ENCODE measurements at places on chromosomes 12 and 14. TPM values are rescaled to one million over a fixed set of nuclear protein-coding genes. Genes with fewer than 3 reads are reported as not detected.

Gene METAP2
- 87.9 TPM for total RNA-seq

Gene KIF21A
- 34.9 TPM for total RNA-seq

Gene PRB2
- not detected for total RNA-seq

Gene ABCC9
- total RNA-seq, result 121 TPM

Gene FOXG1
- total RNA-seq, result 0.10 TPM

Gene TPH2
- 0.10 TPM for total RNA-seq

DNA sequence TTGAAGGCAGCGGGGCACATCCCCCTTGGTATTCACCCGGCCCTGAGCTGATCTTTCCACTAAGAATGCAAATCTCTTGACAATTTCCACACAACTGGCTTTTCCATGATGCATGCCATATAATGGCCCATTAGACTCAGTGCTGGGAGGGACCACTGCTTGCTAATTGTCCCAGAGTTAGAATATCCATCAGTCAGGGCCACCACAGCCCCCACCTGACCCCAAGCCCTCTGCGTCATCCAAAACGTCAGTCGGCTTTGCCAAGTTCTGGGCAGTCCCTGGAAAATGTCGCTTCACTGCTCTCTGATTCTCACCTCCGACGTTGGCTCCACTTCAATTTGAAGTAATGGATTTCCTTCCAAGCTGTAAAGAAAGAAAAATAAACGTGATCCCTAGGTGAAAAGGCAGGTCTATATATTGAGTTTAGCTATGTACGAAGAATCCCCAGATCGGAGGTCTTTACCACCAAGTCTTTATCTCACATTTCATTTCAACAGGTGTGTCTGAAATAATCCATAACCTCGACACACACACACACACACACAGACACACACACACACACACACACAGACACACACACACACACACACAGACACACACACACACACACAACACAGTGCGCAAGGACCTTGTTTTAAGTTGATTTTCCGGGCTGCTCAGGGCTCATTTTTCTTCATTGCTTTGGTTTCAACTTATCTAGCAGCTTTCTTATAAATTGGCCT lies 165.5 kb upstream of the NOS1 start:
- DNase-seq, result no peak

GRCh38 chr12:71392521-71393145 lies 47.0 kb upstream of the LGR5 start:
- DNase-seq, result peak; percentile 75

DNA sequence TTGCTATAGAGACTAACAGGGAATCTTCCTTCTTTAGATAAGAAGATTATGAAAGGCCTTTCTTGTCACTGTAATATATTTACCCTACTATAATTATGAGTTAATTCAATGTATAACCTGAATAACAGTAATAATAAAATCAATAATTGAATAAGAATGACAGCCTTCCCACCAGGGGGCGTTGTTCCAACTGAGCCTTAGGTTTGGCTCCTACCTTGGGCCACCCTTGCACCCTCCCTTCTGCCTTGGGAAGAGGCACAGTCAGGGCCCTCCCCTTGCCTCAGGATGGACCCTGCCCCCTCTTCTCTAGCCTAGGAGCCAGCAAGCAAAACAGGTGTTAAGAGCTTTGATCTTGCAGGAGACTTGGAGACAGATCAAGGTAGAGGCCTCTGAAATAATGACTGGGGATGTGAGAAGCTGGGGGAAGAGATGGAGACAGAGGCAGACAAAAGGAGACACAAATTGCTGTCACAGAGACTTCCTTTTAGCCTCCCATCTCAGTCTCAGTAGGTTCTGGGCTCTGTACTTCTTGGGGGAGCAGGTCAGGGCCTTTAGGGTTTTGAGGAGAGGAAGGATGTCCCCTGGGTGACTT lies 40.1 kb upstream of the CISTR start:
- DNase-seq, result no peak

GRCh38 chr14:95388699-95389098 lies 69.0 kb upstream of the CLMN start:
- no peak for DNase-seq

DNA sequence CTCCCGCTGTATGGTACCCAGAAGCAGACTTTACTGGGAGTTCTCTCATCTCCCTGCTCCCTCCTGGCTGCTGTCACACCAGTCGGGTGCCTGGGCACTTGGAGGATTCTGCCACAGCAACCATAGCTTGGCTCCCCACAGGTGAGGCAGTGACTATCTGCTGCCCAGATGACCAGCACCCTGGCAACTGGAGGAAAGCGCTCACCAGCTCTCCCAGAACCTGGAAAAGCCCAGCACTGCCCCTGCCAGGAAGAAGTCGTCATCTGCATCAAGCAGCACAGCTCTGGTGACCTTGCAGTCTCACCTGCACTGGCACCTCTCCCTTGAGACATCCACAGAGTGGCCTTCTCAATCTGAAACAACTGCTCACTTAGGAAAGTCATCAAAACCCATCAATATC lies 31.9 kb upstream of the TC2N start:
- no peak for DNase-seq

GRCh38 chr12:75525263-75525662 lies 13.9 kb upstream of the KRR1 start:
- DNase-seq, result peak; percentile 14

DNA sequence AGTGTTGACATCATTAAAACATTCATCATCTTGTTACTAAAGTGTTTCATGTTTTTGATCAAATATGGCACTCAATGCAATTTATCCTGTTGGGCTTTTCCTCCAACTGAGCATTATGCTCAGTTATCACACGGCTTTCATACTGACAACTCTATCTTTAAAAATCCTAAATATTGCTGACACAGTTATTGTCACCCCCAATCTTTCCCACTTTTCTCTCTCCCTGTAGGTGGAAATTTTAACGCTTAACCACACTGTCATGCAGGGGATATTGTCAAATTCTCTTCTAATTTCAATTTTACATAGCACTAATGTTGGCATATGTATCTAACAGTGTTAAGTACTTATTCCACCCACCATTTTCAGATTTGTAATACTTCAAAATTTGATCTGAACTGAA lies 59.7 kb upstream of the GPHB5 start:
- no peak for DNase-seq

DNA sequence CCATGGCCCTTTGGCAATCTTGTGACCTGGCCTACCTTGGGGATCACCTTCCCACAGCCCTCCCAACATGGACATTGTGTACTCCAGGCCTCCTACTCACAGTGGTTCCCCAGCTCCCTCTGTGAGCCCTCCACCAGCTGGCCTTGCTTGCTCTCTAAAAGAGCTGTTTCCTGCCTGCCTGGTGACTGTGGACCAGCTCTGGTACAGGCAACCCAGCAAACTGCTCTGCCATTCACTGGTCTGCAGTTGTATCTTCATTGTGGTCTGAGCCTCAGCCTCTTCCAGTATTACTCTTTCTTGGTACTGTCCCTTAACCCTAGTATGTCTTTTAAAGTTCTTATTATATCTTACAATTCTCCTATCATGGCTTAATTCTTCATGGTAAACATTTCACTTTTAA lies 236.2 kb downstream of the KTN1 start:
- no peak for DNase-seq

DNA sequence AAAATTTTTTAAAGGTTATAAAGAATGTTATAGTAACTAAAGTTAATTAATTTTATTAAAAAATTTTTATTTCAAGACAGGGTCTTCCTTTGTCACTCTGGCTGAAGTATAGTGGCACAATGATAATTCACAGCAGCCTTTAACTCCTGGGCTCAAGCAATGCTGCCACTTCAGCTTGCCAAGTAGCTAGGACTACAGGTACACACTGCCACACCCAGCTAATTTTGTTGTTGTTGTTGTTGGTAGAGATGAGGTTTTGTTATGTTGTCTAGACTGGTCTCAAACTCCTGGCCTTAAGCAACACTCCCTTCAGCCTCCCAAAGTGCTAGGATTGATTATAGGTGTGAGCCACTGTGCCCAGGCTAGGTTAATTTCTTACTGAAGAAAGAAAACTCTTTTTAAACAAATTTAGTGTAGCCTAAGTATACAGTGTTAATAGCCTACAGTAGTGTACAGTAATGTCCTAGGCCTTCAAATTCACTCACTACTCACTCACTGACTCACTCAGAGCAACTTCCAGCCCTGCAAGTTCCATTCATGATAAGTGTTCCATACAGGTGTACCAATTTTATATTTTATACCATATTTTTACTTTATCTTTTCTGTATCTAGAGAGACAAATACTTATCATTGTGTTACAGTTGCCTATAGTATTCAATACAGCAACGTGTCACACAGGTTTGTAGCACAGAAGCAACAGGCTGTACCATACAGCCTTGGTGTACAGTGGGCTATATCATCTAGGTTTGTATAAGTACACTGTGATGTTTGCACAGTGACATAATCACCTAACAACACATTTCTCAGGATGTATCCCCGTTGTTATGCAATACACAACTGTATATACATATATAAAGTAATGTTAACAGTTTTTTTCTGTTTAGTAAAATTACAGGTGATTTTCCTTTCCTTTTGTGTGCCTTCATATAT lies 24.7 kb upstream of the DNAAF2 start:
- DNase-seq, result no peak

DNA sequence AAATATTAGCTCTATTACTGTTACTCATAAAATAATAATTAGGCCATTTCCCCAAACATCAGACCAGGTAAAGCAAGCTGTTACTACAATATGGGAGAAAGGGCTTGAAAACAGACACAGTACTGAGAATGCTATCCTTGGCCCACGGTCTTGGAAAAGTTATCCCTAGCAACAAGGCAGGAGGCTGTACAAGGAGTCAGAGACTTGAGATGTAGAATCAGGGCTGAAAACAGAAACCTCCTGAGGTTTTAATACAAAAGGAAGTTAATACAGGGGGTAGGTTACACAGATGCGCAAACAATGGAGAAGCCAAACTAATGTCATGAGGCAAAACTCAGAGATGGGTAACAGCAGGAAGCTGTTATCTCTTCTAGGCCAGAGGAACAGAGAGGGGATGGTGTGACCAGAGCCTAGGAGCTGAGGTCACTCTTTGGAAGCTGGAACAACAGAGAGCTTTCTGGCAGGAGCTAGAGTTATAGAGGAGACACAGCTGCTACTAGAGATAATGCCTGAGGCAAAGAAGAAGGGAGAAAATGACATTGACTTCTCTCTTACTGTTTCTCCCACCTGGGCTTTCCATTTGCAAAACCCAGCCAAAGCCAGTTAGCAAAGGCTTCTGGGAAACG lies 248.8 kb downstream of the SUDS3 start:
- no peak for DNase-seq

DNA sequence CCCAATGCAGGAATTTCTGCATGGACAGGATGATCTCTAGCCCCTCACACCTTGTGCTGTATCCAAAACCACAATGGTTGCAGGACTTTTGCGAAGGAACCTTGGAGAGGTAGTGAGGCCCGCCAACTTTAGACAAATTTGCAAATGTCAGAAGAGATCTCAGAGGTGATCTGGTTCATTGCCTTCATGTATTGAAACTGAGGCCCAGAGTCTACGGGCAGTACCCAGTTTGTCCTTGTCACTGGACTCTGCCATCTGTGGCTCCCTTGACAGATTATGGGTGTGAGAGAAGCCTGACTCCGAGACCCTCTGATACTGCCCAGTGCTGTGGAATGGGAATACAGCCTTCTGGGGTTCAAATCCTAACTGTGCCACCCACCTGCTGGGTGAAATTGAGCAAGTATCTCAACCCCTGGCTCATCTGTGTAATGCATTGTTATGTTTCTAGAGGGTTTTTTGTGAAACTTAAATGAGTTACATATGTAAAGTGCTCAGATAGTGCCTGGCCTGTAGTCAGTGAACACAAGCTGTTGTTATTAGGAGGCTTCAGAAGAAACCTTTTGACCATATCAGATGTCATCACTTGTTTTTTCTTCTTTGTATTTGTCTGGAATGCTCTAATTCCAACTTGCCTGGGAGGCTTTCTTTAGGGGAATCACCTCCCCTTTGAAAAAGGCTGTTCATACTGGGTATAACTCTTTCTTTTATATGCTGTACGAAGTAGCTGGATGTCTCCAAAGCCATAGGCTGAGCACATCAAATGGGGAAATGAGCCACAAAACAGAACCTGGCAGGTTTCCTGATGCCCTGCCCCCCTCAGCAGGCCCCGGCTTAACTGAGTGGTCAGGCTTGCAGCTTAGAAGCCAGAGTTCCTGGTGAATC lies 71.4 kb upstream of the SRSF5 start:
- DNase-seq, result peak; percentile 68

- DNase-seq, result peak; percentile 79
Measured at GRCh38 chr12:80230068-80230467, 130.7 kb downstream of the OTOGL start.

- DNase-seq, result no peak
Measured at GRCh38 chr14:54579621-54580020, 12.7 kb downstream of the SAMD4A start.

DNA sequence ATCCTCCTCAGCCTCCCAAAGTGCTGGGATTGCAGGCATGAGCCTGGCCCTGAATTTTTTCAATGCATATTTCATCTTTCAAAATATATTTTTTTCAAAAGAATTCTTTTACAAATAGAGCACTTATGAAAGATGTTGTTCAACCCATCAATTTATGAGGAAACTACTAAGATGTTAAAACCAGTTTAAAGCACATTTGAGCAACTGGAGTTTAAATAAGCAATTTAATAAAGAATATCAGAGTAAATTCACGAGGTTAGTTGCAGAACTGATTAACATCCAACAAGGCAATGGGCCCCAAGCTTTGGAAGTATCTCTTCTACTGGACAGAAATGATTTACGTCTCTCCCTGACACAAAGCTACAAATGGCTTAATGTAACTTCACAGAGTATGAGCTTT lies 23.3 kb downstream of the GLT1D1 start:
- no peak for DNase-seq

Measured in tongue (tissue), 3 donors.